ENCODE measurements at places on chromosomes 1 and 21.

- DNase-seq: no peak
Measured at GRCh38 chr1:19973616-19974015, 5.8 kb downstream of the PLA2G2A start.

- no peak for DNase-seq
Measured at GRCh38 chr1:31064111-31064717, 1.3 kb downstream of the PUM1 start.

DNA sequence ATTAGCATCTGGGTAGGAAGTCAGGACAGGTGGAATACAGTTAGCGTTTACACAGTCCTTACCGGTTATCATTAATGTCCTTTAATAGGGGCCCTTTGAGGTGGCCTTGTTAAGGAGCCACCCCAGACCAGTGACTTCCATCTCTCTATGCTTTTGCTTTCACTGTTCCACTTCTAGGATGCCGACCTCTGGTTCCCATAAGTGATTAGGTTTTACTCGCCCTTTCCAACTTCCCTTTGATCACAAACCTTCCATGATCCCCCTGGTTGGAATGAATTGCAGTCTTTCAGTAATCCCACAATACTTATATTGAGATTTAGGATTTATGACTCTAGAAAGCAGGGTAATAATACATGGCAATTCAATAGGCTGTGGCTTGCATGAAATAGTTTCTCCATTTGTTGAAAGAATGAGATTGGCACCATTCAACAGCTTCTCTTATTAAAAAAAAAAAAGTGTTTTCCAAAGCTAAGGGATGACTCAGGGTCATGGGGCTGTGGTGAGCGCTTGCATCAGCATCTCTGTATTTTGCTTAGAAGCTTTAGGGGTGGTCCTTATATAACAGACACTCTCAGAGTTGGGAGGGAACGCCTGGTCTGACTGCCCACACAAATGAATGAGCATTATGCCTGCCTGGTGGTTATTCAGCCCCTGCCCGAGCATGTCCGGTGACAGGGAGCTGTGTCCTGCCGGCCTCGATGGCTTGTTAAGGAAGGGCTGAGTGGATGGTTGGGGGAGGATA, 110.5 kb downstream of the CNIH3 start:
- peak; percentile 95 for DNase-seq

- DNase-seq: no peak
Measured at GRCh38 chr21:17798796-17799195, 20.4 kb downstream of the C21orf91 start.

DNA sequence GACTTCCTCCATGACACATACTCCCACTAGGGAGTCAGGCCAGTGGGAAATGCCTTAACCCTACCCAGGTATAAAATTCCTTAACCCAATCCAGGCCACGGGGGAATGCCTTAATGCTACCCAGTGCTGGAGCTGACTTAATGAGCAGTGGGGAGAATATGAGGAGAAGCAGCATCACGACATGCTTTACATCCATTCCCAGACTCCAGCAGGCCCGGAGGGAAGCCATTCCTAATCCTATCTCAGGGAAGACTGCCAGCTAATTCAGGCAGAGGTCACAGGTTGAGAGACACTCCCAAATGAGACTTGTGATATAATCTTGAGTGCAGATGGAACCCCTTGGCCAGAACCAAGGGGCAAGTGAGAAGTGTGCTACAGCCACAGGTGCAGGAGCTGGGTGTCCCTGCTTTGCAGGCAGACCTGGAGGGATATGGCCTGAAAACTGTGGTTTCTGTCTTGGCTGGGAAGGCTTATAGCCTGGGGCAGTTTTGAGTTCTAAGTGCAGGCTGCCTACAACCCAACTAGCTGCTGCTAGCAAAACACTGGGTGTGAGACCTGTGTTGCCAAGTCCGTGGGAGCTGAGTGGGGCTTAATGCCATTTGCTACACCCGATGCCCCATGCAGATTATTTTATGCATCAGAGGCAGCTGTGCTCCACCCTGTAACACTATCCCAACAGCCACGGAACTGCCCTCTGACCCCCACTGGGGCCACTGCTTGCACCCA, 45.1 kb upstream of the GUCA2A start:
- DNase-seq: no peak

Data from HCEC 1CT (cell line).